ENCODE measurements at places on chromosomes 12 and 14.

DNA sequence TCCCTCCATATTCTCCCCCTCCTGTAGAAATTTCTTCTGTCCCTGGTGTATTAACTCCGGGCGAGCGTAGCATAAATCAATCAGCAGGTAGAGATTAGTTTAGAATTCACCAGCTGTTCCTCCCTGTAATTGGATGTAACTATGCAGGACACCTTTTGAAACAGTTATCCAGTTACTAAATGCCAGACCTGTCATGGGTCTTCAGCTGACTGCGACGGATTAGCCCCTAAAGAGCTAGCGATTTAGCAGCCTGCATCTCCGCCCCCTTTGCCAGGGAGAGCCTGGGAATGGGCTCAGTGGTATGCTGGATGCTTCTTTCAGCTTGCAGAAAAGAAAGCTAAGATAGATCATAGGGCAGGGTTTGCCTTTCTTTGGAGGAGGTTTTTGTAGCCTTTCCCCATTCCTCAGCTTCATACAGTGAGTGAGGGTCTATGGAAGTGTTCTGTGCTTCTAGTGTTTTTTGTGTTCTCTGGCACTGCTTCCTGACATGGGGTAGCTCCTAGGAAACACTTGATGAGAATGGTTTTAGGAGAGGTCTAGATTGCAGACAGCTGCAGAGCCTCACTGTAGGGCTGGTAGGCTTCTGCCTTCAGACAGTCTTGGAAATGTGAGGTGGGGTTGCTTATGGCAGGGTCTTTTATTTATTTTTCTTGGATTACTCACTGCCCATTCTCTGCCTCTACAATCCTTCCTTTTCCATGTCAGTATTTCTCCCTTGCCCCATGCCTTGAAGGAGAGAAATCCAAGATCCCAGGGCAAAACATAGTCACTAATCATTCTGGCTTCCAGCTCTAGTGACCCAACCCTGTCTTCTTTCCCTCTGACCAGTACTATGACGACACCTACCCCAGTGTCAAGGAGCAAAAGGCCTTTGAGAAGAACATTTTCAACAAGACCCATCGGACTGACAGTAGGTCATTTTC is 16.7 kb downstream of the COPZ1 start:
- no peak for DNase-seq

GRCh38 chr12:49776413-49776812 is 35.1 kb downstream of the TMBIM6 start:
- peak; percentile 77 for DNase-seq

- no peak for DNase-seq
Measured at GRCh38 chr14:60204104-60204842, 39.1 kb upstream of the DHRS7 start.

GRCh38 chr12:99093166-99093565 is 448.1 kb downstream of the APAF1 start:
- DNase-seq: no peak

- DNase-seq: no peak
Measured at GRCh38 chr12:16828891-16829290, 222.9 kb upstream of the LMO3 start.

DNA sequence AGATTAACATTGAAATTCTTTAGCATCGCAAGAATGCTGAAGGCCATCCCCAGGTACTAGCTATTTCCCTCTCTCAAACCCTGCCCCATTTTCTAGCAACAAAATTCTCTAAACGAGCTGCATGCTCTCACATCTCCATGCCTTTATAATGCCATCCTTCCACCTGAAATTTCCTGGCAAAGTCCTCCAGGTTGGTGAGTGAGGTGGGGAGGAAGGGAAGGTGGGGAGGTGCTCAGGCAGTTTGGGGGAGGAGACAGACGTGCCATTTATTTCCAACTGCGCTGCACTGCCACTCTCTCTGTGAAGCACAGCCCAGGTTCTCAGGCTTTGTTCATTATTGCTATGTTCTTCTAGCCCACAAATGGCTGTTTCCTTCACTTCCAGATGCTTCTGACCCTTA is 208.4 kb downstream of the PAWR start:
- DNase-seq: no peak

- DNase-seq: no peak
Measured at GRCh38 chr12:24233519-24234246, 284.2 kb upstream of the SOX5 start.

DNA sequence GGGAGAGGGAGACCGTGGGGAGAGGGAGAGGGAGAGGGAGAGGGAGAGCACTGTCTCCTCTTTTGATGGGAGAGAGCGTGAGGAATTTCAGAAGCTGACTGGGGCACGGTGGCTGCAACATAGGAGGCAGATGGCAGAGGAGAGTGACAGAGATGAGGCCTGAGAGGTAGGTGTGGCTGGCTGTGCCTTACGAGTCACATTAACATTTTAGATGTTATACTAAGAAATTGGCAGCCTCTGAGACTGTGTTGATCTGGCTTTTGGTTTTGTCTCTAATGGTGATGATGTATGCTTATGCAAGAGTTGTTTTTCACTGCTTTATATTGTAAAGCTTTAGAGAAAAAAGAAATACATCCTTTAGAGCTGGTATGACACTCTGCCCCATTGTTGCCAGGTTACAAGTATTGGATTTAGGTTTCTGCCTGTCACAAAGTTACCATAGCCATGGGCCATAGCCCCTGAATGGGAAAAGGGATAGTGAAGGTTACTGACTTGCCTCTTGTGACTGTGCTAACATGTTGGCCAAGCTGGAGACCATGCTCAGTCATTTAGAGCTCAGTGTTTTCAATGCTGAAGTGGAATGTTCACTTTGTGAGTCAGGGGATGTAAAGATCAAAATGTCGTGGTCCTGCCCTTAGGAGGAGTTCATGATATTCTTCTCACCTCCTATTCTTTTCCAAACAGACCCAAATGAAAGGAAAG is 186.2 kb downstream of the SYNE2 start:
- DNase-seq: no peak

GRCh38 chr12:7961395-7962178 is 25.6 kb upstream of the SLC2A3 start:
- DNase-seq: no peak

DNA sequence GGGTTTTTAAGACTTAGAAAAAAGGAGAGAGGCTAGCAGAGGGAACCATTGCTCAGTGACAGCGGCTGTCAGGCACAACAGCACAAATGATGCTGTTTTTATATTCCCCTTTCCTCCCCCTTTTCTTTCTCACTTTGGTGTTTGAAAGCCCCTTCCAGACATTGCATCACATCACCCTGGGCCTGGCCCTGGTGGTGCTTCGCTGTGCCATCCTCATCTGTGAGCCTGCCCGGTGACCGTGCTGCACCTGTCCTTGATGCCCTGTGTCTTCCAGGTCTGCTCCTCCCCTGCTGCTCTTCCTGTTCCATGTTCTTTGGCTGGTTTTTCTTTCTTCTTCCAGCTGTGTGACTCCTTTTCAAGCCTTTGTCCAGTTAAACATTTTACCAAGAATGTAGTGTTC is 24.8 kb downstream of the KLC1 start:
- no peak for DNase-seq

GRCh38 chr14:61091657-61092273 is 110.7 kb downstream of the SLC38A6 start:
- DNase-seq: no peak

DNA sequence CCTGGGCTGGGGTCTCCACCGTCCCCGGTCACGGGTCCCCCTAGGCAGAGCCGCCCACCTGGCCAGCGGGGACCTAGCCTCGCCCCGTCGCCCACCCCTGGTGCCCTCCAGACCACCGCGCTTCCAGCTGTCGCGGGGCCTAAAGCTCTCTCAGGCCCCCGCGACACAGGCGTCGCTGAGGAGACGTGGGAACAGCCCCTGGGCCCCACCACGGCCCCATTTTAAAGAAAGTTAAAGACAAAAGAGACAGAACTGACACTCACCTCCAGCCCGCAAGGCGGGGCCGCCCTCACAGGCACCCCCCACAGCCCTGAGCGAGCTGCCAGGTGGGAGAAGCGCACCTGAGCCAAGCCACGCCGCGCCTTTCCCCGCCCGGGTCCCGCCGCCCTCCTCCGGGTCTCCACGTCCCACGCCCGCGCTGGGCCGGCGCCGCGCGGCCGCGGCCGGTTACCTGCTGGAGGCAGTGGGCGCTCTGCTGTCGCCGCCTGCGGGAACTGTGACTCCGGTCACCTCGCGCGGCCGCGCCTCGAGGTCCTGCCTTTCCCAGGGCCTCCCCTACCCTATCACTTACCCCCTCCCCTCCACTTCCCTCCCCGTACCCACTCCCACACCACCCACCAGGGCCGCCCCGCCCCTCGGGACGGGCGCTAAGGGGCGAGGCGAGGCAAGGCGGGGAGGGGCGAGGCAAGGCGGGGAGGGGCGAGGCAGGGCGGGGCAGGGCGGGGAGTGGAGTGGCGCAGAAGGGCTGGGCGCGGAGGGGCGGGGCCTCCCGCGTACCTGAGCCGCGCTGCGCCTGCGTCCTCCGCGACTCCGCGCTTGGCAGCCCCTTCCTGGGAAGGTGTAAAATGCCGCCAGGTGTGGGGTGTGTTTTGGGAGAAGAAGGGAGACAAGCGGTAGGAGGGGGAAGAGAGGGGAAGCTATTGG is 31.2 kb downstream of the TC2N start:
- no peak for DNase-seq

DNA sequence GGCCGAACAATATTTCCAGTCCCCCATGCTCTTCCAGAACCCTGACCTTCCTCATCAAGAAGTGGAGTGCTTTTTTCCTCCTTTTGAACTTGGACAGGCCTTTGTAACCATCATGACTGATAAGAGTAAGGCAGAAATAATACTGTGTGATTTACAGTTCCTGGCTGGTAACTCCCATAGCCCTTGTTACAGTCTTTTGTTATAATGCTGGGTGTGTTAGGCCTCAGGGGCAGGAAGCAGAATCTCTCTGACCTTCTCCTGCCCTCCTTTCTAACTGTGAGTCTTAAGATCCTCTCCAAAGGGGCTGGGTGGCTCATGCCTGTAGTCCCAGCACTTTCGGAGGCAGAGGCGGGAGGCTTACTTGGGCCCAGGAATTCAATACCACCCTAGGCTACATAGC is 59.5 kb downstream of the BCAT1 start:
- no peak for DNase-seq

GRCh38 chr14:103118018-103118662 is 5.1 kb upstream of the TNFAIP2 start:
- no peak for DNase-seq

GRCh38 chr14:24365600-24366412 is 2.2 kb upstream of the NFATC4 start:
- DNase-seq: peak; percentile 56

DNA sequence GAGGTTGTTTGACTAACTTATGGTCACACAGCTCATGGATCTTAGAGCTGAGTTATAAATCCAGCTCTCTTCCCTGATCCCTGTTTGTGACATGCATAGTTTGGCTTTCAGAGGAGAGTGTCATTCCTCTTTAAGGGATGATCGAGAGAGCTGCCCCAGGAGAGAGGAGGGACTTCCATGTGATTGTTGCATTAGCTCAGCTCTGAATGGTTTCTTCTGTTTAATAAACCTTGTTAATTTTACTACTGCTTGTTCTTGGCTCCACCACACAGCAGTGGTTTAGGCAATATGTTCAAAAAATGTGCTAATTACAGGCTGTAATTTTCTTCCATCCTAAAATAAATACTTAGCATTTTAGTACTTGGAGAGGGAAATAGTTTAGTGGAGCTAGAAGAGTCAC is 152.5 kb downstream of the C12orf75 start:
- DNase-seq: no peak

DNA sequence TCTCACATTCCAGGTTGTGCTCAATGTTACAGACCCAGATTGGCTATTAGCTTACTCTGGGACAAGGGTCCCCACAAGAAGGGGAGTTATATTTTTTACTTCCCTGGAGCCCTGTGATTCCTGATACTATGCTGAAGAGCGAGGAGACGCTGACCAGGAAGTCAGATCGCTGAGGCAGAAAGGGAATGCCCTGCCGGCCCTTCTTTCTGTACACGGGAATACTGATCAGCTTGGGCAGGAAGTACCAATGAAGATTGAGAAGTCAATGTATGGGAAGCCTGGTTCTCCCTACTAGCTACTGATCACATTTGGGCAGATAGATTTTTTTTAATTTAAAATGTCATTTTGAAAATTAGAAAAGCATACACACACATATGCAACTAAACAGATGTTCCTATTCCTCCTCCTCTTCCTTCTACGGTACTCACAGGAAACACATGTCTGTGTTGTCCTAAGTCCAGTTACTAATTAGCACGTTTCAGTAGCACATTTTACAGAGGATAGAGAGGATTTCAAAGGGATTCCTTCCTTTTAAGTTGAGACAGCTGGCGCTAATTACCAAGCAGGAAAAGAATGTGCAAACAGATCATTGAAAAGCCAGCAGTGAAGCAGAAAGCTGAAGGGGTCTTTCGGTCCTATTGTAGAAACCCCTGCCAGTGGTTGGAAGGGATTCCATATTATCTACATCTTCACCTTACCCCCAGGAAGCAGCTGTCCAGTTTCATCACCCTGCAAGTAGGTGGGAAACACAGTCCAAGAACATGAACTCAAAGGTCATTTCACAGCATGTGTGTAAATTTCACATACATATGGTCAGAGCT is 292.4 kb downstream of the DUSP6 start:
- no peak for DNase-seq

DNA sequence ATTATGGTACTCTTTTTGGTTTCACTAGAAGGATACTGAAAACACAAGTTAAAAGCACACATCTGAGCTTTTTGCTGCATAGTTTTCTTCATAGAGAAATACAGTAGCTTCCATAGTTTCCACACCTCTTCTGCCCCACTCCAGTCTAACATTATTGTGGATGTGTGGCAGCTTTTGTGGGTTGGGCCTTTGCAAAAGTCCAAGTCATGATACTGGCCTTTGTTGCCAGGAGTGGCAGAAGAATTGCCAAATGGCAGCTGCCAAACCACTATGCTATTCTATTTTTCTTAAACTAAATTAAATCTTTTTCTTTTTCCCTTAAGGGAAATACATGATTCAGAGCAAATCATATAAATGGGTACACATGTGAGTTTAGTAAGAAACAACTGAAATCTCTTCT is 114.8 kb downstream of the PLEKHA5 start:
- no peak for DNase-seq

GRCh38 chr14:32764131-32764530 is 174.5 kb upstream of the NPAS3 start:
- no peak for DNase-seq

- no peak for DNase-seq
Measured at GRCh38 chr12:47742253-47742825, 16.3 kb downstream of the RAPGEF3 start.

DNA sequence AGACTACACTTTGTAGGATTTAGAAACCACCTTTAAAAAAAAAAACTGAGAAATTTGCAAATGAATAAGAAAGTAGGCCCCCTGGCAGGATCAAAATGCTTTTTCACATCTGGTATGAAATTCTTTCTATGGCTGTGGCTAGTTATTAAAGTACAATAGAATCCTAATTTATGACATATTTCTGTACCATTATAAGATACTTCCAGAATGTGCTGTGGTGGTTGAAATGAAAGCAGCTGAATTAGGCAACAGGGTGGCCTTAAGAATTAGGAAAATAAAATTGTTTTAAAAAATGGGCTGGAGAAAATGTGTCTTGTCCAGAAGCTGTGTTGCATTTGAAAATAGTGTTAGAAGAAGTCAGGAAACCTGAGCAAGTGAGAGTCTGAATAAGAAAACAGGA is 85.9 kb upstream of the PDE3A start:
- no peak for DNase-seq

GRCh38 chr12:51851413-51852124 is 3.1 kb upstream of the FIGNL2 start:
- DNase-seq: no peak
